ENCODE measurements at places on chromosomes 12 and 14. TPM values are rescaled to one million over a fixed set of nuclear protein-coding genes. Genes with fewer than 3 reads are reported as not detected.

The ANG gene
- 4.3 TPM for total RNA-seq

The NXPH4 gene
- total RNA-seq: 1.7 TPM

The NDUFA9 gene
- 67.0 TPM for total RNA-seq

The AQP6 gene
- not detected for total RNA-seq

The HCAR3 gene
- total RNA-seq: not detected

The KRT78 gene
- not detected for total RNA-seq

The SMAGP gene
- 9.2 TPM for total RNA-seq

The GLIPR1L1 gene
- total RNA-seq: 1.7 TPM

The LPAR5 gene
- 0.22 TPM for total RNA-seq

GRCh38 chr12:27548301-27549199 is 24.5 kb downstream of the PPFIBP1 start:
- no peak for DNase-seq

DNA sequence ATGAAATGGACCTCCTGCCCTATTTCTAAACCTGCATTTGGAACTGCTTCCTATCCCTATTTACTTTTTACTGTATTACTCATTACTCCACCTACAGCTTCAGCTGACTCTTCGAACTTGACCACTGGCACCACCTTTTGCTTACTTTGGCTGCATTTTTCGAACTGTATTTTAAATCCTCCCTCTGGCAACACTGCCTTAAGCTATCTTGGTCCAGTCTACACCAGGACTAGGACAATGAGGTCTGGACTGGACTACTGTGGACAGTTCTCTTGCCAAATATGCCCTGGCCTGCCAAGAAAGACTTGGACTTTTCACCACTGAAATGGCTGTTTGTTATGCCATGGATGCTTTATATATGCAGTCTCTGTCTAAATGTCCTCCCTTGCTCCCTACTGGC is 328.1 kb downstream of the BTG1 start:
- DNase-seq: no peak

GRCh38 chr12:74538491-74539258 is 1.0 kb downstream of the ATXN7L3B start:
- DNase-seq: no peak

DNA sequence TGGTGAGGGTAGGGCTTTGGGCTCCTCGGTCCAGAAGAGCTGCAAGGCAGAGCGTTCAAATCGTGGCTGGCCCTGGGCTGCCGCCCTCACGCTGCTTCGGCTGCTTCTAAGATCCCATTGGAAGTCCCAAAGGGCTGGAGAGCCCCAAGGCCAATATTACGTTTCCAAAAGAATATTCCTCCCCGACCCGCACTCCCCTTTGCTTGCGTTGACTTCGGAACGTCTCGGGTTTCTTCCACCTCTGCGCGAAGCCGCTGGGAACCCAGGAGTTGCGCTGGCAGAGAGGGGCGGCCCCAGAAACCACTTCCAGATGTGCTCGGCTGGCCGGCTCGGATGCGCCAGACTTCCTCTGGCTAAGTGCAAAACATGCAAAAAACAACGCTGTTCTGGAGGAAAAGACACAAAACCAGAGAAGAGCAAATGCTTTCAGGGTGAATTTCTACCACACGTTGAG is at the start of gene GLT8D2:
Gene GLT8D2 (minus strand): TSS at position 285 of the 454 bp plus-strand sequence. CDS start 30,539 bp downstream, outside the sequence.
- no peak for DNase-seq

DNA sequence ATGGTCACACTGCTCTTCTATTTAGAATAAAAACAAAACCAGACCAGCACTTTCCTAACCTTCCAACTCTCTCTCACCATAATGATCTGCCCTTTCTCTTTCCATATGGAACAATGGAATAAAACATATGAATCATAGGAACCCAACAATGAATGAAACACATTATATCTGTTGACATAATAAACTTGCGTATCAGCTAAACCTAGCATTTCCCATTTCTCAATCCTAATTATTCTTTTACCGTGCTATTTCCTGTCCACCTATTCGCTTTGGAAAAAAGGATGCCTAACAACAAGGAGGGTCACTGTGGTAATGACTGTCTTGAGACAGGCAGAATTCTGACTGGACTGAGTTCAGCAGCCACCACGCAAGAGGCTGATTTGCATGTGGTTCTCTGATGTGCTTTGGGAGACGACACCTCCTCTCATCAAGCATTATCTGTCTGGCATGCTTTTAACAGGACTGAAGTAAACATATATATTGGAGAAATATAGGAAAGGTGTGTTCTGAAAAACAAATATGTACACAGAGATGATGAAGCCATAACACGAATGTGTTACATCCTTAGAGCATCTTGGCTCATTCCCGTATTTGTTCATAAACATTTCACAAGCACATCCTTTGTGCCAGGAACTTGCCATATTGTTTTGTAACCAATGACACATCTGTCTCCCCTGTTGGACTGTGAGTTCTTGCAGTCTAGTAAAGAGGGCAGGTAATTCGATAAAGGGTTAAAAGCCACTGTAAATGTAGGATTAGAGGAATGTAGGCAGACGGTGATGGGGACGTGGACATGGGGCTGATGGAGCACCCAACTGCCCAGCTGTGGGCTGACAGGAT is 87.7 kb downstream of the PTPRB start:
- no peak for DNase-seq

GRCh38 chr12:66549050-66549389 is 129.9 kb downstream of the GRIP1 start:
- DNase-seq: no peak

DNA sequence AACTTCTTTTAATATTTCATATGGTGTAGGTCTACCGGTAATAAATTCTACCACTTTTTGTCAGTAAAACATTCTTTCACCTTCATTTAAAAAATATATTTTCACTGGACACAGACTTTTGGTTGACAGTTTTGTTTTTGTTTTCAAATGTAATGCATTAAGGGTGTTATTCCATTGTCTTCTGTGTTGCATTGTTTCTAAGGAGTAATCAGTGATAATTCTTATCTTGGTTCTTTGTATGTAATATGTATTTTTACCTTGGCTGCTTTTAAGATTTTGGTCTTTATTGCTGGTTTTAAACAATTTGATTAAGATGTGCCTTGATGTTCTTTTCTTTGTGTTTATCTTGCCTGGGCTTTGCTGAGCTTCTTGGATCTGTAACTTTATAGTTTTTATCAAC is 4.1 kb downstream of the MAP1LC3B2 start:
- no peak for DNase-seq

GRCh38 chr14:70027785-70028428 is 148.7 kb downstream of the SMOC1 start:
- peak; percentile 99 for DNase-seq

GRCh38 chr14:47438650-47439140 is 236.7 kb downstream of the MDGA2 start:
- no peak for DNase-seq

DNA sequence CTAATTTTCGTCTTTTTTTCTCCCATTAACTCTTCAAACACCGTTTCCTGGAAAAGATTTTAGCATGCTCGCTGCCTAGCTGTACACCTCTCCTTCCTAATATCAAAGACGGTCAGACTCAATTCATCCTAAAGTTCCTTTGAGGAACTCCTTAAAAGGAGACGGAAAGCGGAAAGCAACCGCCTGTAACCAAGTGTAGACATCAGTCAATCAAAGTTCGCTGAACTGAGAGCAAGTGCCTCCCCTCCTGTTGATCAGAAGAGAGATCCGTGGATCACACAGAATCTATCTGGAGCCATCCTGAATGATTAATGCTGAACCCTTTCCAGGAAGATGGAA is 412 bp upstream of the TEP1 start:
- DNase-seq: no peak

DNA sequence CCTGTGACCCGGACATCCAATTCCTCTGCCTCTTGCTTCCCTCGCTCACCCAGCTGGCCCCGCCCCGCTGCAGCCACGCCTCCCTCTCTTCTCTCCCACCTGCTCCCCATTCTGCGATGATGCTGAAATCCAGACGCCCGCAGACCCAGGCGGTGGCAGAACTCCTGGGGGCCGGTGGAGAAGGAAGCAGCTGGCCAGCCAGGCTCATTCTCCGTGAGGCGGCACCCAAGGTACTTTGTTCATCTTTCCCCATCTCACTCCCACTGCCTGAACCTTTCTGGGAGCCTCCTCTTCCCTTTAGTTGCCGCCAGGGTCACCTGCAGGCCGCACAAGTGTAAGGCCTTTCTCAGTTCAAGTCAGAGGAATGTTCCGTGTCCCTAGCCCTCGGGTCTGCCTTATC is 35.7 kb downstream of the FOXN4 start:
- DNase-seq: peak; percentile 85

DNA sequence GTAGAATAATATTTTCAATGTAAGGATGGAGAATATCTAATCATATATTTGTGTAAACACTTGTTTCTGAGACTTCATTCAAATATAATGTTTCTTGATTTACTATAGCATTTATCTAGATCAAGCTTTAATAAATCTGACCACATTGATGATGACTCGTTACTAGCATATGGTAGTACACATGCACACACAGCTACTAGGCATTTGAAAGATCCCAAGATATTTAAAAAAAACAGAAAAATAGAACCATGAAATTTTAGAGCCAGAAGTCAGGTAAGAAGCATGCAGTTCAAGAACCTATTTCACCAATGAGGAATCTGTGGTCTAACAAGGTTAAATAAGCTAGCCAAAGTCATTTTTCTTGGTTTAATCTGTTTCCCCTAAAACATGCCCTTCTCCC is 32.0 kb downstream of the DCP1B start:
- DNase-seq: no peak

DNA sequence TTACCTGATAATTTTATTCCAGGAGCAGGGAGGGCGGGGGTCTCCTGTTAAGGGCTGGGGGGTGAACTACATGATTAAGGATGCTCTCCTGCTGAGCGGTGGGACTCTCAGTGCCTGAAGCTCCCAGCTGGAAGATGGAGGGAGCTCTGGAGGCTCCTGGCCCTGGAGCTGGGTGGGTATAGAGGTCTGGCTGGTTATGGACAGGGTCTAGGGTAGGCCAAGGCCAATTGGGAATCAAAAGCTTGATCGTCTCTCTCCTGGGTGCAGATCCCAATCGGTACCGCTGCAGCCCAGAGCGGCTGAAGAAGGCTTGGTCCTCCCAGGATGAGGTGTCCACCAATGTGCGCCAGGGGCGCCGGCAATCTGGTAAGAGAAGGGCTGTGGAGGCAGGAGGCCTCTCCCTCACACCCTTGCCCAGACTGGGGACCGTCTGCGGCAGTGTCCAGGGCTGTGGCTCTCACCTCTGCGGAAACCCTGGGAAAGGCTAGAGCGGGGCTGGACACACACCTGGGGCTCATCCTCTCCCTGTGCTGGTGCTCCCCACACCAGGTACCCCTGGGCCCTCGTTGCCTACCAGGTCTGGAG is 28.4 kb downstream of the PLEKHG3 start:
- DNase-seq: no peak

GRCh38 chr12:80756875-80757274 is 40.2 kb downstream of the MYF5 start:
- DNase-seq: no peak

All from H1 (cell line).